ENCODE measurements at places on chromosomes 1 and 21.

GRCh38 chr1:61204528-61204927, 122.2 kb downstream of the NFIA start:
- no peak for DNase-seq

DNA sequence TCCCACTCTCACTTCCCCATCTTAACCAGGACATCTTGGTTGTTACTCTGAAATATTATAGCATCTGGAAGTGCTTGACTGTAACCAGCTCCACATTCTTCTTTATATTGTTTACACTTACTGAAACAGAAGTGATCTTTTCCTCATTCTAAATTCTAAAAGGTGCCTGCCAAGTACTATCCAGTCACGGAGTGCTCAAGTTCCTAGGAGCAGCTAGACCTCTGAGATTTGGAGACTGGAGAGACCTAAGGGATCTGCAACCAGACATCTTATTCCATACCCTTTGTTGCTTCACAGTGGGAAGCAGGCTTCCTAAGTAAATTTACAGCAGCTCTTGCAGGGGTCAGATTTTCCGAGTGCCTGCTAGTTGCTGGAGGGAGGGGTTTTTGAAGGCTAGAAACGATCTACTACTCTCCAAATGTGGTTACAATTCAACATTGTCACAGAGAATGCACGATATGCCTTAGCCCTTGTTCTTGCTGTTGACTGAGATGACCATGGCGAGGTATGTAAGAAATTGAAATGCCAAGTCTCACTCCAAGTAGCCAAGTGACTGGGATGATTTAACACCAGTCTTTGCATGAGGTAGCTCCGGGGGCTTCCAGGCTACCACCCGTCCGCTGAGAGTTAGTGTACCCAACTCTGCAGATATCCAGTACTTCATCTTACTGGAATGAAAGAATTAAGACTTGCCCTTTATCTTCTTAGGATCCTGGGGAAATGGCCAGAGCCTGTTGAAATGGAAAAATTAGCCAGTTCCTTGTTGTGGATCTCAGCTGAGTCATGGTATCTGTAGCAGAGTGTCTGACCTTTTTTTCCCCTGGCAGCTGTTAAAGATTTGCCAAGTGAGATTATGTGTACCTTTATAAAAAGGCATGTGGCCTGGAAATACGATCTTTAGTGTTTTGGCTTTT, 150.8 kb downstream of the MAST2 start:
- peak; percentile 33 for DNase-seq

DNA sequence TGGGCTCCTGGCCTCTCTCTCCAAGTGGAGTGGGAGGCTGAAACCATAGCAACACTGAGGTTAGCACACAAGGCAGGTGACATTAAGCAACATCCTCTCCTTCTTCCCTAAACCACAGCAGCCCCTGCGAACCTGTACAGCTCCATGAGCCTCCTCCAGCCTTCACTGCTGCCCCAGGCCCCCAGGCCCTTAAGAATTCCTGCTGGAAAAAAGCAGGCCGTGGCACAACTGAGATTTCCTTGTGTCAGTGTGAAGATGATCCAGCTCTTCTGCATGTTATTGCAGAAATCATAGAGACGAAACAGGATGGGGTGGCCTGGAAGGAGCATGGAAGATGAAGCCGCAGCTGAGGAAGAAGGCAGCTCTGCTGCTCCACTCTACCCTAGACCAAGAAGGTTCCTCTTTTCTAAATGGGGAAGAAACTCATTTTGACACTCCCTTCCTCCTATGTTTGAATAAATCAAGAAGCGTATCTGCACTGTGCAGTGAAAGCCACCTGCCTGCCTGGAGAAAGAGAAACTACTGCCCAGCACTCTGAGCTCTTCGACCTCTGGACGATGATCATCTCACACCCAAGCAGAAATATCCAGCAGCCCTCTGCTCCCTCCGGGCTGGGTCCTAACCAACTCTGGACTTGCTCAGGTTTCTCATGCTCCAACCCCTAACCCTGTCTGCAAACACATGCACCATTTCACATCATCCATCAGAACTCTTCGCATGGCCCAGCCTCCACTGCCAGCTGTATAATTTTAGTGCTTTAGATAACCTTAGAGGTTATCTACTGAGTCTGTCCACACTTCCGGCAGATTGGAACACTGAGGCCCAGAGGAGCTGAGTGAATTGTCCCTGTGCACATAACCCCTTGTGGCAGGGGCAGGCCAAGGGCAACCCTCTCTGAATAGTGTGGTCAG, 20.7 kb downstream of the SH3BP5L start:
- DNase-seq = no peak

- no peak for DNase-seq
These were observed 1.4 kb upstream of the S100A4 start for GRCh38 chr1:153546796-153547559.

GRCh38 chr1:43565600-43566360, 35.1 kb downstream of the PTPRF start:
- peak; percentile 89 for DNase-seq

DNA sequence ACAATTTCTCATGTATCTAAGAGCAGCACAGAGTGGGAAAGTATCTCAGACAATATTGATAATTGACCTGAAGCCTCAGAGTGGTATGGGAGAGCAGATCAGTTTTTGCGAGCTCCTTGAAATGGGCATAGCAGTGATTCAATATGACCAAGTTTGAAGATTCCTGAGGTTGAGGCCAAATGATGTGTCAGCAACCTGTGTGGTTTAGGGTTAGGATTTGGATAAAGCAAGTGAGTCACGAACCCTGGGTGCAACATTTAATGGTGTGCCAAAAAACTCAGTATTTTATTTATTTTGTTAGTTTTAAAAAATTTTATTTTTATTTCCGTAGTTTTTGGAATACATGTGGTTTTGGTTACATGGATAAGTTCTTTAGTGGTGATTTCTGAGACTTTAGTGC, 92.5 kb upstream of the C21orf91 start:
- DNase-seq = no peak

DNA sequence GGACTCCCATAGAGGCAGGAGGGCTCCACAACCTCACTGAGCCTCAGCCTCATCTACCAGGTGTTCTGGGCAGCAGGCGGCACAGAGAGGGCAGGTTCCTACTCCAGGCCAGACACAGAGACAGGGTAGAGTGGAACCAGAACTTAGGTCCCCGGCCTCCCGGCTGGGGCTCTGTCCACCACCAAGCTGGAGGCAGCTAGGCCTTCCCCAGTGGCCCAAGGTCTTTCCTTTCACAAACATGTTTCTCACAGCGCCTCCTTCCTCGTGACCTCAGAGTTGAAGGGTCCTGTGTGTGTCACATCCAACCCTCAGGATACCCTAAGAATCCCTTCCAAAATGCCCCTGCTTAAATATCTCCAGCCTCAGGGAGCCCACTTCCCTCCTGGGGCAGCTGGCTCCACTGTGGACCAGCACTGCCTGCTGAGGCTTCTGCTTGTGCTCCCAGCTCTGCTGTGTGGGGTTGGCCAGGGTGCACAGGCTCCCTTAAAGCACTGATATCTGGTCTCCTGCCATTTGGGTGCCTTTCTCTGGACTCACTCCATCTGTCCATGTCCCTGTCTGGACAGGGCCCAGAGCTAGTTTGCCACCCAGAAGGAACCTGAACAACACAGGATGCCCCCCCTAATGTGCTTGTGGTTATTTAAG, 33.2 kb upstream of the MAGOH start:
- no peak for DNase-seq

- peak; percentile 15 for DNase-seq
These were observed 154.7 kb downstream of the CACNA1E start for GRCh38 chr1:181637998-181638397.

DNA sequence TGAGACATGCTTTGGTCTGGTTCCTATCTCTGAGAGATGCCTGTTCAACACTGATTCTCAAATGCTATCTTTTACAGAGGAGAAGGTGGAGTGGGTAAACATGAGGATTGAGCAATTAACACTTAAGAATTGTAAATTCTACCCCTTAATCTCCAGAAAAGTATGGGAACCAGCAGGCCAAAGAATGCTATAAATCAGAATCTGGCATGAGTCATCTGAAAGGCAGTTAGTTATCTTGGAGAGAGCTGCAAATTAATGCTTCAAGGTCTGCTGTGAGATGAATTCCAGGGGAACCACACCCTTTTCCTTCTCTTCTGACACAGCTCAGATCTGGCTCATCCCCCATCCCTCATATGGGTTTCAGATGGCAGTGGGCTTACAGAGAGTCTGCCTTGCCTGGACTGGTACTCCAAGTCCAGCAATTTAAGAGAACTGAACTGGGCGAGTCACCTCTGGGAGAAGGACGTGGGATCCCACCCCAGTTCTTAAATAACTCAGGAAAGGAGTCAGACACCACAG, 5.2 kb downstream of the S100A10 start:
- no peak for DNase-seq

DNA sequence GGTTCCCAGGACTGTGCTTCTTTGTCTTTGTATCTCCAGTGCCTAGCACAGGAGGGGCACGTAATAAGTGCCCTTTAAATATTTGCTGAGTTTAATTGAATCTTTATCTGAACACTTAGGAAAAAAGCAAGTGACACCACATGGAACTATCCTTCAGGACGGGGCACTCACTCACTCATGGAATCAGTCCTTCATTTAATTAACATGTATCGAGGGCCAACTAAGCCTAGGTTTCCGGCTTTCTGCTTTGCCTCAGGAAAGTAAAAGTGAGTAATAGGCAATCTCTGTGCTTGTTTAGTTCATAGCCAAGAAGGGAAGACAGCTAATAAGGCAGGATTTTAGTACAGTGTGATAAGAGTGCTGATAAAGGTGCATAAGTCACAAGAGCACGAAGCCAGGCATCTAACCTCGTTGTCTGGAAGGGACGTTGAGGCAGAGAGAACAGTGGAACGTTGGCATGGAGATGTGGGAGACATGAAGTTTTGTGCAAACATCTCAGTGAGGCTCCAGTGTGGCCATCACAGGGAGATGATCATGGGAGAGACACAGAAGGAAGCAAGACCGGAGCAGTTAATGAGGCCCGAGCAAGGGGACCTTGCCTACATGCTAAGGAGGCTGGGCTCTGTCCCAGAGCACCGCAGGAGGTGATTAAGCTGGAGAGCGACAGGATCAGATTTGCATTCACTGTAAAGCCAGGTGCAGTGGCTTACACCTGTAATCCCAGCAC, 54.1 kb upstream of the TRIM67 start:
- no peak for DNase-seq

DNA sequence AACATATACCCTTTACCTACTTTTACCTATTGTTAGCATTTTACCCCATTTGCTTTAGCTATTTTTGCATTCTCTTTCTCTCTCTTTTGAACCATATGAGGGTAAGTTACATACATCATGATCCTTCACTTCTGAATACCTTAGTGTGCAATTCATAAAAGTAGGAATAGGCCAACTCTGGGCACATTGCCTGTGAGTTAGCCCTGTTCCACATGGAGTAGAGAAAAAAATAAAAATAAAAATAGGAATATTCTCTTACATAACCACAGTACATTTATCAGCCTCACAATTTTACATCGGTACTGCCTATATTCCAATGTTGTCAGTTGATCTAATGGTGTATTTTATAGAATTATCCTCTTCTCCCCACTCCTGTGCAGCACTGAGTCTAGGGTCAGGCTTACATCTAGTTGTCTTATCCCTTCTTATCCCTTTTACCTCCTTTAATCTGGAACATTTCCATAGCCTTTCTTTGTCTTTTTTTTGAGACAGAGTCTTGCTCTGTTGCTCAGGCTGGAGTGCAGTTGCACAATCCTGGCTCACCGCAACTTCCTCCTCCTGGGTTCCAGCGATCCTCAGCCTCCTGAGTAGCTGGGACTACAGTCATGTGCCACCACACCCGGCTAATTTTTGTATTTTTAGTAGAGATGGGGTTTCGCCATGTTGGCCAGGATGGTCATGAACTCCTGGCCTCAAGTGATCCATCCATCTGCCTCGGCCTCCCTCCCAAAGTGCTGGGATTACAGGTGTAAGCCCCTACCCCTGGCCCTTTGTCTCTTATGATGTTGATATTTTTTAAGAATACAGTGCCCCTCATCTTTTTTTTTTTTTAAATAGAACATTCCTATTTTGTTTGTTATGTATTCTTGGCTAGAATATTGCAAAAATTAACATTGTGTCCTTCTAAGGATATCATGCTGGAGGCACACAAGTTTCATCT, 11.1 kb upstream of the SLC30A1 start:
- no peak for DNase-seq

DNA sequence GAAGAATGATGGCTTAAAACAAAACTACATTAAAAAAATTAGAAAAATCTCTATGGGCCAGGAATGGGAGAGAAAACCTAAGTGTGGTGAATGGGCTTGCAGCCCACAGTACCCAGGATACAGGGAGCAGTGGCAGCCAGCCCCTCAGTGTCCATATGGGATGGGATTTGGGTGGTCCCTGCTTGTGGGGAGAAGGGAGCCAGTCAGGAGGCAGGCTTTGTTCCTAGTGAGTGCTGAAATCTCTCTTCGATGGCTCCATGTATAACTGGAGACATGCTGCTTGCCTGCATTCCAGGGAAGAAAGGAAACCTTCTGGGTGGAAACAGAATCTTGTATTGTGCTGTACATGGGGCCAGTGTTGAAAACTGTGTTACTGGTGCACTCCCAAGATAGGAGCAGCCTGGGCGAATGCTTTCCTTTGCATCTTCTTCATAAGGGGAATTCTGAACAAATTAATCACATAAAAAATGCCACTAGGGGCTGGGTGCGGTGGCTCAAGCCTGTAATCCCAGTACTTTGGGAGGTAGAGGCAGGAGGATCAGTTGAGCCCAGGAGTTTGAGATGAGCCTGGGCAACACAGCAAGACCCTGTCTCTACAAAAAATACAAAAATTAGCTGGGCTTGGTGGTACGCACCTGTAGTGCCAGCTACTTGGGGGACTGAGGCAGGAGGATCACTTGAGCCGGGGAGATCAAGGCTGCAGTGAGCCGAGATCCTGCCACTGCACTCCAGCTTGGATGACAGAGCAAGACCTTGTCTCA, 36.0 kb downstream of the PTPRU start:
- no peak for DNase-seq

GRCh38 chr1:152817309-152817708, 5.5 kb downstream of the LCE1B start:
- no peak for DNase-seq

DNA sequence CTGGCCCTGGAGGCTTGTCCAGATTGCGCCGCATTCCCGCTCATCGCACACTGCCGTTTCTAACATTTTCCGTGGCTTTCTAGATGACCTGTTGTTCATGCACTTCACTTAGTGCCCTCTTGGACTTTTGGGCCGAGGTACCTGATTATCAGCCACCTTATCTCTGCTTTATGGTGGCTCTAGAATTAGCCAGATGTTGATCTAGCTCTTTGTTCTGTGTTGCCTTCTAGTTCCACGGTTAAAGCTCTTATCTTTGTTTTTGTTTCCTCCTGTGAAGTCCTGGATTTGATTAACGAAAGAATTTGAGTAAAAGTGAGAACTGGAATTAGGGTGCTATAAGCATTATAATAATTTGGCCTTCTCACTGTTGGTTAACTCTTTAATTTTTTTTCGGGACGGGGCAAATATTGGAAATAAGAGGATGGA, 945 bp downstream of the RNPEP start:
- no peak for DNase-seq

GRCh38 chr1:169121146-169121923, 14.8 kb downstream of the ATP1B1 start:
- no peak for DNase-seq
